ENCODE measurements at places on chromosomes 4 and X.
A peak's percentile ranks its signal among the peaks of the same experiment; 100 is the strongest.

DNA sequence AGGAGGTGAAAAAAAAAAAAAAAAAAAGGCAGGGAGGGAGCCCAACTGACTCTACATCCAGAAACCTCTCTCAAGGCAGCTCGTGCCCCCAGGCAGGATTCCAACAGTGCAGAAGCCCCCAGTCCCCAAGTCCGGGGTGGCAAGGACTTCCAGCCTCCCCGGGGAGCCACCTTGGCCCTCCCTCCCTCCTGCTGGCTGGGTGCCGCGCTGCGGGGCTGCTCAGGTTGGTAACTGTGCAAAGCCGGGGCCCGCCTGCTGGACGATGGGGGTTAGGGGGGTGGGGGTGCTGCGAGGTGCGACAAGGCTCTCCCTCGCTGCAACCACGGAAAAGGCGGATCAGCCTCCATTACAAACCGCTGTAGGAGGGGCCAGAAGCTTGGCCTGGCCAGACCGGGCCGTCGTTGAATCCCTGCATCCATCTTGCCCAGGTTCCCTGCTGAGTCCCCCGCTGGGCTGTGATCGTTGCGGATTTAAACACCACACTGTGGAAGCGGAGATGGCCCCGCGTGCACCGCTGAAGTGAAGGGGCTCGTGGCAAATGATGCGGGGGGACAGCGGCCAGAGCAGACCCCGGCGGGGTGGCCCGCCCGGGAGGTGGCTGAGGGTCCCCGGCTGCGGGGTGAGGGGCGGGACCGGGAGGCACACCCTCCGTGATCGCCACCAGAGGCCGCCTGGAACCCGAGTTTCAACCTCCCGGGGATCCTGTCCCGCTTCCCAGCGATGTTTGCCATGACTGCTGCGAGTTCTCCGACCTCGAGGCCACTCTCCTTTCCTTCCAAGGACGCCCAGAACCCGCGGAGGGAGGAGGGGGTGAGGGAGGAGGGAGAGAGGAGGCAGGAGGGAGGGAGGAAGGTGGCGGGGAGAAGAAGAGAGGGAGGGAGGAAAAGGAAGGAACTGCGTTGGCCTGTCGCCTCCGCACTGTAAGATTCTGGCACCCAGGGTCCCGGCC, 58.0 kb upstream of the DDX3X start:
- DNase-seq = peak; percentile 78

DNA sequence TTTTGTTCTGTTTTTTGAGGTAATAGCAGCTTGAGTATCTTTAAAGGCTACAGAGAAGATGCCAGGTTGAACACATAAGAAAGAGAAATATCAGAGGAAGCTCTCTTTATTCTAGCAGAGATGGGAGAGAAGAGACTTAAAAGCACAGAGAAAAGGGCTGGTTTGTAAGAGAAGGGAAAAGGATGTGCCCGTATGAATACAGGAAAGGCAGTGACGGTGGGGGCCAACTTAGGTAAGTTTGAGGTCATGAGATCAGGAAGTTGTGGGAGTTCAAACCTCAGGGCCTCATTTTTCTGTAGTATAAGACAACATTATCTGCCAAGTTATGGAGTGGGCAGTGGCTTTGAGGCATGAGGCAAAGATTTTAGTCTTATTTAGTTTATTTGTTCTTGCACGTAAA, 121.3 kb upstream of the S100G start:
- no peak for DNase-seq

DNA sequence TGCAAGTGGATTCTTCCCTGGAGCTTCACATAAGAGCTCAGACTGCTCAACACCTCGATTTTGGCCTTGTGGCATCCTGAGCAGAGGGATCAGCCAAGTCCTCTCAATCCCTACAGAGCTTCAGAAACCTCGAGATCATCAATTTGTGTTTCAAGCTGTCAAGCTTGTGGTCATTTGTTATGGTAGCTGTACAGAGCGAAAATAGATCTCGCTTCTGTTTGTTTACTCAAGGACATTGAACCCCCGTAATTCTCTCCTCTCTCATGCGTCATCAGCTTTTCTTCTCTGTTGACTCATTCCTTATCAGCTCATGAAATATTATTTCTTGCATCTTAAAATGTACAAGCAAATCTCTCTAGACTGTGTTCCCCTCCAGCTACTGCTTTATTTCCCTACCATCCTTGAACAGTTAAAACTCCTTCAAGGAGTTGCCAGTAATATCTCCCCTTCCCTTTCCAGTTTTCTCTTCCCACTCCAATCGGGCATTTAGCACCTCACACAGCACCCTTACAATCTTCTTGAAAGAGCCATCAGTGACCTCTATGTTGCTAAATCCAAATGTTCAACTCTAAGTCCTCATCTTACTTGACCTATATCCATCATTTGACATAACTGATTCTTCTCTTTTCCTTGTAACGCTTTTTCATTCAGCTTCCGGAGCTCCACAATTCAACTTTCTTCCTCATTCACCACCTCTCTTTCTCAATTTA, 106.2 kb upstream of the FAT1 start:
- DNase-seq = no peak

GRCh38 chr4:130648570-130648969, 1552.6 kb downstream of the C4orf33 start:
- DNase-seq = no peak

DNA sequence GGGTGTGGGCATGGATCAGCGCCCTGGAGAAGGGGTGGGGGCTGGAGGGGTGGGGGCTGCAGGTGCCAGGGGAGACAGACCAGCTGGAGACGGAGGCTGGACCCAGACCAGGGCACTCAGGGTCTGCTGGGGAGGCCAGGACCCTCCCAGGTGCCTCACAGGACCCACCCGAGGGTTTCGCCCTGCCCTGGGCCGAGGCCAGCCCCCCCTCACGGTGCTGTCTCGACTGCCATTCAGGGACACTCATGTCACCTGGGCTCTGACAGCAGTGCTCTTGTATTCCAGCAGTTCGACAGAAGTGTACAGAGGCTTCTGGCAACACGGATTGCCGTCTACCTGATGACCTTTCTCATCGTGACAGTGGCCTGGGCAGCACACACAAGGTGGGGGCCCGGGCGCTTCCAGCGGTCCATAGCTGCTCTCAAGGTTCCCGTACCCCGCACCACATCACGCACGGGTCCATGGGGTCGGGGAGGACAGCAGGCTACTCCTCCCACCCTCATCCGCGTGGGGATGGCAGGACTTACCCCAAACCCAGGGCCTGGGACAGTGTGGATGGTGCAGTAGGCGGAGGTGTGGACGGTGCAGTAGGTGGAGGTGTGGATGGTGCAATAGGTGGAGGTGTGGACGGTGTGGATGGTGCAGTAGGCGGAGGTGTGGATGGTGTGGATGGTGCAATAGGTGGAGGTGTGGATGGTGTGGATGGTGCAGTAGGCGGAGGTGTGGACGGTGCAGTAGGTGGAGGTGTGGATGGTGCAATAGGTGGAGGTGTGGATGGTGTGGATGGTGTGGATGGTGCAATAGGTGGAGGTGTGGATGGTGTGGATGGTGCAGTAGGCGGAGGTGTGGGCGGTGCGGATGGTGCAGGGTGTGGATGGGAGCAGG, 18.1 kb downstream of the TMEM175 start:
- DNase-seq = no peak

DNA sequence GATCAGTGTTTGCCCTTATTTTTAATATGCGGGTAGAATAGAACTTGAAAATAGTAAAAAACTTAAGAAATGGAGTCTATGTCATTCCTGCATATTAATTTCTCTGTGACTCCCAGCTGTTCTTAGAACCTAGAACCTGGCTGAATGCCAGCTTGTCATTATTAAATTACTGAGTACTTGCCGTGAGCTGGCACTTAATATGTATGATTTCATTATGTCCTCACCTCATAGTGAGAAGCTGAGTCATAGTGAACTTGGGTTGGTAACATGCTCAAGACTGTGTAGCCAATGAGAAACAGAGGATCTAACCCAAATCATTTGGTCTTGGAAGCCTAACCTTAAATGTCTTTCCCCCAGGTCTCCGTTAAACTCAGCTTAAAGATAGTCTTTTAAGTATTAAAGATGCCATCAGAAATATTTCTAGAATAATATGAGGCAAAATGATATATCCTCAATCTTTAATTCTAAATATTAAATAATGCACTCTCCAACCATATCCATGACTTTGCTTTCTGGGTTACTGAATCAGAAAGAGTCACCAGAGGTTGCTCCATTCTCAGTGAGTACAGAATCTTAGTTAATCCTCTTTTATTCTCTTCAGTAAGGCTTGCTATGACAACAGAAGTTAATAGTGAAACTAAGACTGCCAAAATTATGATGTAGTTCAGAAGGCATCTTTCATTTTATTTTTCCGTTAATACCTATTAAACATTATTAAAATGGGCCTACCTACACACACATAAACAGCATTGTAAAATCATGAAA, 58.6 kb upstream of the TLL1 start:
- DNase-seq = no peak

GRCh38 chr4:174749091-174749490, 80.0 kb downstream of the GLRA3 start:
- no peak for DNase-seq

DNA sequence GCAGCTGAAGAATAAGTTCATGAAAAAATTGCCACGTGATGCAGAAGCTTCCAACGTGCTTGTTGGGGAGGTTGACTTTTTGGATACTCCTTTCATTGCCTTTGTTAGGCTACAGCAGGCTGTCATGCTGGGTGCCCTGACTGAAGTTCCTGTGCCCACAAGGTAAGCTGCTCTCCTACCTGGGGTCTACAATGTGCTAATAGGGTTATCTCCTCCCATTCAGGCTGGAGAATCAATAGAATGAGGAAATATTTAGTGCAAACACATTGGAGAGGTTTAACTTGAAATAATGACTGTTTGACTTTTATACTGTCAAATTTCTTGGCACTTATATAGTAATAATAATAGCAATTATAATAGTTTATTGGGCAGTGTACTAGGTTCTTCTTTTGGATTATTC, 101.8 kb downstream of the SLC4A4 start:
- no peak for DNase-seq

GRCh38 chr4:148430854-148431253, 11.4 kb downstream of the NR3C2 start:
- no peak for DNase-seq

- no peak for DNase-seq
Measured at GRCh38 chr4:87853108-87853507, 20.3 kb downstream of the MEPE start.

DNA sequence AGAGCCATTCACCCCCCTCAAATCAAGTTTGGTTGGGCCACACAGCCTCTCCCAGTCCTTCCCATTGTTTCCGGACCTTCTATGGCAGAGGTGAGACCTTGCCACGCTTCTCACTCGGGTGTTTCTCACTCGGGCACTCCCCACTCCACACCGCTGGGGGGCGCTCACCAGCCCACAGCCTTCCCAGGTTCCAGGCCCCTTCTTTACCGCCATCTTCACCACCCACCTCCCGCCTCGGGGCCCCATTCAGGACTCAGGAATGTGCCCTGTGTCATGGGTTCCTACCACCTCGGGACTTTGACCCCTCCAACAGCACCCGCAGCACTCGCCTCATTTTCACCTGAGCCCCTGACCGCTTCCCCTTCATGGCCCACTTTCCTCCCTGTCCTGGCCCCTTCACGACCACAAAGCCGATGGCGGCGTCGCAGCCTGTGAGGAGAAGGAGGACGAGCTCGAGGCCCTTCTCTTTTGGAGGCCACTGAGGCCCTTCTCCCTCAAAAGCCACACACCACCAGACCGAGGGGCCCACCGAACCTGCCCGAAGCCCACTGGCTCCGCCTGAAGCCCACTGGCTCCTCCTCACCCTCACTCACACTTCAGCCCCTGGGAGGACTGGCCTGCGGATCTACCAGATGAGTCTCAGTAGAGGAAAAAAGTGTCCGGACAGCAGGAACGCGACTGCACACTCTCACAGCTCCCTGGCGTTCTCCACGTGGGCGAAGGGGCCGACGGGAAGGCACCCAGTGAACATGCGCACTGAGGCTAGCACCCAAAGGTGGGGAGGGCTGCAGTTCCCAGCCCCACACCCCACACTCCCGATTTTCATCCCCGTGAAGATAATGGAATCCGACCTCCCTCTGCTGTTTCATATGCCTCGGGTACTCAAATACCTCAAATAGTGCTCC, at the start of gene PAGE1:
Gene PAGE1, minus strand, starts transcription at position 709 of the 905 bp plus-strand sequence. CDS start 1,214 bp downstream, outside the sequence.
- no peak for DNase-seq

DNA sequence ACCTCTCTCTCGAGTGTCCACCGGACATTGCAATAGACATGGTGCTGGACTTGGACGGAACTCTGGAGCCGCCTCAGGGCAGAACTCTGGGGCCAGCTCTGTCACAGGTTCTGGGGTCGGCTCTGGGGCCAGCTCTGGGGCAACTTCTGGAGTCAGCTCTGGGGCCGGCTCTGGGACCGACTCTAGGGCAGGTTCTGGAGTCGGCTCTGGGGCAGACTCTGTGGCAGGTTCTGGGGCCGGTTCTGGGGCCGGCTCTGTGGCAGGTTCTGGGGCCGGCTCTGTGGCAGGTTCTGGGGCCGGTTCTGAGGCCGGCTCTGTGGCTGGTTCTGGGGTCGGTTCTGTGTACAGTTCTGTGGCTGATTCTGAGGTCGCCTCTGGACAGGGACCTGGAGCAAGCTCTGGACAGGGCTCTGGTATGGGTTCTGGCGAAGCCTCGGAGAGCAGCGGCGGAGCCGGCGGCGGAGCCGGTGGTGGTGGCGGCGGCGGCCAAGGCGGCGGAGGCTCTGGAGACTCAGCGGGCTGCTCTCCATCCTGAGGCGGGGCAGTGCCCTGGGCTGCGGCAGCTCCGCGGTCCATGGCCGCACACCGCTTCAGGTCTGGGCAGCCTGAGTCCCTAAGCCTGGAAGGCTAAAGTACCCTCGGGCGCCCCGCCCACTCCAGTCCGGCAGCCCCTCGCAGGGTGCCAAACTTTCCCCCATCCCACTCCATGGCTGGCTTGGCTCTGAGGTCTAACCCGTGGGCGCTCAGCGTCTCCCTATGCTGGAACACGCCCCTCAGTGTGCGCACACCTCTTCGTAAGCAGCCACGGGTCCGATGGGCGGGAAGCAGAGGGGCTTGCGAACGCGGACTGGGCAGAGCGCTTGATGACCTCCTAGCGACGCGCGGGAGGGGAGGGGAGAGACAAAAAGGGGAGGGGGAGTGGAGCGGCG, at the start of gene DGKK:
Gene DGKK, minus strand, starts transcription at position 723 of the 929 bp plus-strand sequence. Its CDS starts 147 bp downstream, at position 576.
- DNase-seq = no peak

- no peak for DNase-seq
Measured at GRCh38 chr4:165788686-165789463, 84.2 kb upstream of the TLL1 start.

DNA sequence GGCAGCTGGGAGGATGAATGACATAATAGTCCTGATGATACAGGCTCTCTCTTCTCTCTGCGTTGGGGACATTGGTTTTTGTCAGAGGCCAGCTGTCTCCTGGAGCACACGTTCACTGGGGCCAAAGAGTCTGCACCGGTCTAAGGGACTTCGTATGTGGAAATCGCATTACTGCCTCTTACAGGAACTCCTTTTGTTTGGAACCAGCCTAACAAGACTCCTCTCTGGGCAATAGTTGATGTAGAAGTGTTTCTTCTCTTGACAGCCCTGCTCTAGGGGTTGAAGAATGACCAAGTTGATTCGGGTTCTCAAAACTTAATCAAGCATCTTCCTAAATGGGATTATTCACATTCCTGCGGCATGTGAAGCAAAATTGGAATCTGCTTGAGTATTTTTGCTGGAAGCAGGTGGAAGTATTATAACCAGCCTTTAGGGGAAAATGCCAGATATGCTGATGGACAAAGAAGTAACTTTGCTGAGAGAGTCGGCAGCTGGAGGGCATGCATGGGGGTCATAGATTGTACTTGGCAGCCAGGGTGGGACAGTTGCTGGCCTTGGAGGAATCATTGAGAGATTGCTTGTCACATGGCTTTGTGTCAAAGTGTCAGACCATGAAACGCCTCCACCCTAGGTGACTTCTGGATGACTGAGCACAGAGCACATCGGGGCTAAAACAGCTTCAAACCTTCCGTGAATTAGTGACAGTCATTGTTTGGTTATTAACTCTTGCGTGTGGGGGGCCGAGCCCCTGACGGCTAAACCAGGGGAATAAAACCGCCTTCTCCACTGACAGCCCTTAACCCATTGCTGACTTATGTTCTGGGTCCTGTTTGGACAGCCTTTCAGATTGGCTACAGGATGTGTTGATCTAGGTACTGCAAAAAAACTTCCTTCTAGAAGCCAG, 34.4 kb upstream of the SLC34A2 start:
- no peak for DNase-seq
